Activated naive CD4-positive, alpha-beta T cell treated with Interleukin-2 at 50 U/mL for 16 hours (primary cell): ENCODE measurements at places on chromosomes 1 and 21.

DNA sequence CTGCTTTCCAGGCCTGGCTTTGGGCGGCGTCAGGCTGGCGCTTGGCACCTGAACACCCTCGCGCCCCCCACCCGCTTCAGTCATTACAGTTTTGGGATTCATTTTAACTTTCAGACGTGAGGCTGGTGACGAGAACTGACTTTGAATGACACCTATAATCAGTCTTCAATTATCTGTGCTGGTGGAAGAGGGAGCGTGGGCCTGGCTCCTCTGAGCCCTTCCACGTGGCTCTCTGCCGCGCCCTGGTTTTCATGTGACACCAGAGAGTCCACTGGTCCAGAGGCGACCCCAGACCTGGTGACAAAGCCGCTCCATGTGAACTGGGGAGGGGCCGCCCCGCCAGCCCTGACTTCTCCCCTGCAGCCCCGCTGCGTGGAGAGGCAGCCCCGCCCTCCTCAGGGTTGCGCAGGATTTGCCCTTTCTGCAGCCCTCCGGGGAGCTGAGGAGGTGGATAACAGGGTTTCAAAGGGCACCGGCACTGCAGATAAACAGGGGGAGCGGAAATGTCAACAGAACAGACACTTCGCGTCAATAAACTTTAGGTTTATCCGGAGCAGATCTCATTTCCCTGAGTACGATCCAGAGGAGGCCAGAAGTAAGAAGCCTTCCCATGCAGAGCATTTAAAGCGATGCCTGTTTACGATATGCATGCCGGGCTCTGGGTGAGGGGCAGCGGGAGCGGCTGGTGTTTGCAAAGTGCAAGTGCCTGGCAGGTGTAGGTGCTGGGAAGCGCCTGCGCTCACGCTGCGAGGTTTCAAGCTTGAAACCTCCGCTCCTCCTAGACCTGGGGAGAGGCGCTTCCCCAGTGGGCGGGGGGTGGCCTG, 56.4 kb downstream of the AJAP1 start:
- no peak for DNase-seq

- no peak for DNase-seq
Measured at GRCh38 chr1:38686167-38686926, 173.2 kb downstream of the RRAGC start.

DNA sequence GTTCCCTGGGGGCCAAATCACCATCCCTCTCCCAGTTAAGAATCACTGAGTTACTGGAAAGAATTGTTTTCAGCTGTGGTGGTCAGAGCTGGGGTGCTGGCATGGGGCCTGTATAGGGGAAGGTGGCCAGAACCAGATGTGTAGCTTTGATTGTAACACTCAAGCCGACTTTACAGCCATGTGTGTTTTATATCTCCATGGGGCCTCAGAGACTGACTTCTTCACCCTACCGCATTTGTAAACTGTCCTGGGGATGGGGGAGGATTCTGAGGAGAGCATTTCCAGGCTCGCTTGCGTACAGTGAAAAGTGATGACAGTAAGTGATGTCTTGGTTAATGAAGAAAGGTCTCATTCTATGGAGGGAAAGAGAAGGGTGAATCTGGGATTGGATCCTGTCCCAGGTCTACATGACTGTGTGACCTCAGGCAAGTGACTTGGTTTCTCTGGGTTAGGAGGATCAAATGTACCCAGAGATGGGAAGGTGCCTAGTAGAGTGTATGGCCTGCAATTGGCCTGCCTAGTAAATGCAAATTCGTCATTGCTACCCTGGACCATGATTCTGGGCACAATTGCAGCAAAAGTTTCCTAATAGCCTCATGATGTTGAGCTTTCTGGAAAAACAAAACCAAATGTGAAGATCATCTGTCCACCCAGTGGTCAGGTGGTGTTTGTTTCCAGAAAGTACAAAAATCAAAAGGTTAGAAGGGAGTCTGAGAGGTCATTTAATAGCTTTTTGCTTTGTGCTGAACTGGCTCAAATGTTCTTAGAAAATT, 49.7 kb upstream of the RCC2 start:
- no peak for DNase-seq

DNA sequence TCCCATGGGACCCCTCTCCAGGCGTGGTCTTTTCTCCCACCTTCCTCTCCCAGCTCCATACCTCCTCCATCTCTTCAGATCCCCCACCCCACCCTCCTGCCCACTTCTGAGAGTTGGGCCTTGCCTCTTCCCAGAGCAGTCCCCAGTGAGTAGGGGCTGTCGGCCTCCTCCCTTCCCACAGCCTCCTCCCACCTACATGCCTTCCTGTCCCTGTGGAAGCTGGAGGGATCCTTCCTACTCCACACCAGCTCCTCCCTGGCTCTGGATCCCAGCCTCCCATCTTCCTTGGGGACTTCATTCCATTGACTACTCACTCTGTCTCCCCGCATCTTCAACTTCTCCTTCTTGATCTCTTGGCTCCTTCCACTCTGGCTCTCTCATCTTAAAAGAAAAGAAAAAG, 24.9 kb downstream of the KCNQ4 start:
- no peak for DNase-seq

DNA sequence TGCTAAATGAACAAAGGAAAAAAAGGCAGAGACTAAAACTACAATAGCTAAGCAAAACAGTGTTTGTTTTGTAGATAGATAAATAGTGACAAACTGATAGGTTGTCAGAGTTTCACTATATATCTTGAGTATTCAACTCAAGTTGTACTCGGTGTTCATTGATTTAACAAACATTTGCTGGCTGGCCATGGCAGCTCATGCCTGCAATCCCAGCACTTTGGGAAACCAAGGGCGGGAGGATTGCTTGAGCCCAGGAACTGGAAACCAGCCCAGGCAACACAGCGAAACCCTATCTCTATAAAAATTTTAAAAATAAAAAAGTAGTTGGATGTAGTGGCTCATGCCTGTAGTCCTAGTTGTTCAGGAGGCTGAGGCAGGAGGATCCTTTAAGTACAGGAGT, 17.3 kb downstream of the C1orf185 start:
- no peak for DNase-seq
